ENCODE measurements at places on chromosomes 7 and 10. TPM values are rescaled to one million over a fixed set of nuclear protein-coding genes. Genes with fewer than 3 reads are reported as not detected.

CYP26C1 gene
- 0.05 TPM for total RNA-seq

DNA sequence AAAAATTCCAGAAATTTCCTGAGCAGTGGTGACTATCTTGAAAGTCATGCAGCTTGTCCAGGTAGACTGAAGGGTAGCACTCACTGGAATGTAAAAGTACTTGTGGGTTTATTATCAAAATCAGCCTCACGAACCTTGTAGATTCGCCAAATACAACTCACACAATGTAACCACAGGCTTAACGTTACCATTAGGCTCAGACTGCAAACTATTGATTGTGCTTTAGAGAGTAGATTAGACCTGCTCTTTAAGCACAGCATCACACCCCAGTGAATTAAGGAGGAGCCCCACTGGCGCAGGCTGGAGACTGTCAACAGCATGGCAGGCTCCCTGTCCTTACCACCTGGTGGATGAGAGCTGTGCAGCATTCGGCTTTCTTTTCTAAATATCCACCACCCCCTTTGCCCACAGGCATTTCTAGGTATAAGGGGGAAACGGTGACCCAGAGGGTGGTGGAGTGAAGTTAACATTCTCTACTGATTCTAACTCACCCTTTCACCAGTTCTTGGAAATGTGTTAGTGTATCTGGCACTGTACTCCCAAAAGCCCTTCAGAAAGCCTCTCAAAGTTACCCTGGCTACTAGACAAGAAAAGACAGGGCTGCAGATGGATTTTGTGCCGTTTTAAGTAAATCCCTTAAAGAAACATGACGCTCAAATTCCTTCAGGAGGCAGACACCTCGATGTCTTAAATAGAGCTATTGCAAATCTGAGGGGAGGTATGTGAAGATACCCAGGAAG is 56.6 kb downstream of the GSDME start:
- DNase-seq = no peak

EFCAB10 gene
- total RNA-seq = not detected

DNA sequence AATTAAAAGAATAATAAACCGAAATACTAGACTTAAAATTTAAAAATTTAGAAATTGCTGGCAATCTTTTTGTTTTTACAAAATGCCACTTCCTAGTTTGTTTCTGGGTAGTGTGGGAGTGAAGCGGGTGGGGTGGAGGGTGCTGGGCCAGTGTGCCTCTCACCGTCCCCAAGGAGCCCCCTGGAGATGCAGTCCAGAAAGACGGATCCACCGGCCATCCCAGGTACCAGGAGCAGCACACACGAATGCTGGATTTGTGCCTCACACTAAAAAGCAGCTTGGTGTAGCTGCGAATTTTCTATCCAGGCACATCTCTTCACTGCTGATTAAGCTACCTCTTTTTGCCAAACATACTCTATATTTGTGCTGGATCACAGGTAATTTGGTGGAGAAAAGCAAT is 618.1 kb downstream of the DNAJB6 start:
- DNase-seq = no peak

TDRD1 gene
- 5.8 TPM for total RNA-seq

- no peak for DNase-seq
Observed at GRCh38 chr10:131930586-131931330, 29.9 kb downstream of the PPP2R2D start.

GRCh38 chr10:78291722-78292121 is 258.1 kb downstream of the RPS24 start:
- no peak for DNase-seq

ABCC2 gene
- 0.67 TPM for total RNA-seq

DNA sequence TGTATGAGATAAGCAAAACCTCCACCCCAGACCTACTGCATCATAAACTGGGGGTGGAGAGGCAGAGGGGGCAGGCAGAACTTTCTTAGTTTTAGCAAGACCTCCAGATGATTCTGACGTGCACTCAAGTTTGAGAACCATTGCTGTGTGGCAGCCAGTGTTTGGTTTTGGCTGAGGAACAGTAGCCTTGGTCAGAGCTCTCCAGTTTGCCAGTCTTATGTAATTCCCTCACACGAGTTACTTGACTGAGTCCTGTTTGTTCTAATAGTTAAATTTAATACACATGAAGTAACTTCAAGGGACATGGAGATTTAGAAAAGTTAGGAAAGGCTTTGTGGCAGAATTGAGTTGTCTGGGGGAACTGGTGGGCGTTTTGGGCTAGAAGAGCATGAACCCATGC is 38.5 kb downstream of the GARS1 start:
- DNase-seq = no peak

FOXP2 gene
- 2.3 TPM for total RNA-seq

ACTL6B gene
- total RNA-seq = not detected

GRCh38 chr7:134070673-134071072 is 56.5 kb upstream of the LRGUK start:
- DNase-seq = no peak

DNA sequence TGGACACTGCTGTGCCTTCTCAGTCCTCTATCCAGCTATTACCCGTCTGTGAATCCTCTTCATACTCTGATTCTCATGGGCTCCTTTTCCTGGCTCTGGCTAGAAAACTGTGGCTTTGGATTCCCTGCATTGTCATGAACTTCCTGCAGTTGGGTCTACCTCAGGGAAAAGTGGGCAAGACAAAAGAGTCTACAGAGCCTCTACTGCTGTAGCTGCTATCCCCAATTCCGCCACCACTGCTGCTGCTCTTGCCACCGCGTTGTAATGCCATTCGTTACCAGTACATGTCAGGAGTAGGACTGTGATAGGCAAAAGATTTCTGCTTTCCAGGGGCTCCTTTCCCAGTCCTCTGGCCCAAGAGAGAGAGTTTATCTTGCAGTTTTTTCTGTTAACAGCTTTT is 23.9 kb upstream of the PPP1R17 start:
- DNase-seq = no peak

DNA sequence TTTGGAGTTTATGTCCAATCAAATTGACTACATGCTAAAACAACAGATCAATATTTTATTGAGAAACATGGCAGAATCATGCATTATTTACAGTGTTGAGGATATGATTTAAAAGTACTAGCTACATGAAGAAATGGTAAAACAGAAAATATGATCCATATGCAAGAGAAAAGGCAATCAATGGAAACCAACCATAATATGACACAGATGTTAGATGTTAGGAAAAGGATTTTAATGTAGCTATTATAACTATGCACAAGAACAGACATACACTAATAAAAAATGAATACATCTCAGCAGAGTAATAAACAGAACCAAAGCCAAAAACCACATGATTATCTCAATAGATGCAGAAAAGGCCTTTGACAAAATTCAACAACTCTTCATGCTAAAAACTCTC is 166.2 kb upstream of the CACNA2D1 start:
- DNase-seq = no peak

DNA sequence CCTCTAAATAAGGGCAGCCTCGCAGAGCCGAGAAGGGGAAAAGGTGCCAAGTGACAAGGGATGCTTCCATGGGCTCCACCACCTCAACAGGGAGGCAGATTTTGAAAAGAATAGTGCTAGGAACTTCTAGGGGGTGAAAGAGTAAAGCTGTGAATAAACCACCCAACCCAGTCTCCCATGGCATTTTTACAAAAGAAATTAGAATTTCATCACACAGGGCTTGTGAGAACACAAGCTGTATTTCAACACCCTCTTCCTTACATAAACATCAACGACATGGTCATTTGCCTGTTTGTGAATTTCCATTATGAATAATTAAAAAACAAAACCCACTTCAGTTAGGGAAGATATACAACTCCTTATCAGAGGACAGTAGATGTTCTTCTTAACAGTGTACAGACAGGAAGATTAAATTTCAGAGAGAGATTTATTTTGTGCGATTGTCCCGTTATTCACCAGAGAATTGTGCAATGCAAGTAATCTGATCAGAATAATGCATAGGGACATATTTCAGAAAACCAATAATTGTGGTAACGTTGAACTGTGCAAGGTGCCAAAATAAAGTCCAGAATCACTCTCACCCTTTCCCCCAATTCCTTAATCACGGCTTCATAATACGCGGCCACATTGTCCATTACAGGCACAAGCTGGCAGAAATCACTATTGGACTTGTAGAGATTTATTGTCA is 207.8 kb upstream of the MGMT start:
- DNase-seq = no peak

- no peak for DNase-seq
Observed at GRCh38 chr10:97532935-97533671, 34.4 kb downstream of the UBTD1 start.

DNA sequence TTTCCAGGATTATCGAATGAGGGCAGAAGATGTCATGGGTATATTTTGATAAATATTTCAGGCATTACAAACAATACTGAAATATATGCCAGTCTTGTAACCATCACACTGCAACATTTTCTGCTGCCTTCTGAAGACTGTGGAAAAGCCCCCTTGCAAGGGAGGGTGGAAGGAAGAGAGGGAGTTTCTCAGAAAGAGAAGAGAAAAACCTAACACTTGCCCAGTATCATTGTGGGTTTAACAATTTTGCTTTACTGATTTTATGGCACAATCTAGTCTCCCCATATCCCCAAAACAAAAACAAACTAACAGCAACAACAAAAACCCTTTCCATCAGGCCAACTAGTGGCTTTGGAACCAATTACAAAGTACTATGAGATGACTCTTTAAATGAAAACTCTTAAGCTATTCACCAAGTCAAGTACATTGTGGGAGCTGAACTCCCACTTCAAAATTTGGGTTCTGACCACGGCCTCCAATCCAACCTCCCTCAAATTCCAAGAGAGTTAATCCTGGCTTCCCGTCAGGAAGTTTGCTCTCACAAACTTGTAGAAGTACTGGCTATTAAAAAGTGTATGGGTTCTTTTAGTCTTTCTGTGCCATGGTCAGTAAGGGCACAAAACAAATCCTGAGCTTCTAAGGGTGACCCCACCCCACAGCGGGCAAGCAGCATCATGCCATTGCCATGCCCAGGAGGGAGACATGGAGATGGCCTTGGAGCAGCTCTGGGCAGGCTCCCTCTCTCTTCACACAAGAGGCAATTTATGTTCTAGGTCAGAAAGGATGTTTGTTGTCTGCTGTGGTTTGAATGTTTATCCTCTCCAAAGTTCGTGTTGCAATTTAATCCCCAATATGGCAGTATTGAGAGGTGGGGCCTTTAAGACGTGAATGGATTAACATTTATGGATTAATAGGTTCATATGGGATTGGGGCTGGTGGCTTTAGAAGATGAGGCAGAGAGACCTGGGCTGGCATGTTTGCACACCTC is 96.3 kb downstream of the JAZF1 start:
- DNase-seq = no peak

KDM7A gene
- 11.9 TPM for total RNA-seq

CAMK2B gene
- total RNA-seq = 87.2 TPM

DNA sequence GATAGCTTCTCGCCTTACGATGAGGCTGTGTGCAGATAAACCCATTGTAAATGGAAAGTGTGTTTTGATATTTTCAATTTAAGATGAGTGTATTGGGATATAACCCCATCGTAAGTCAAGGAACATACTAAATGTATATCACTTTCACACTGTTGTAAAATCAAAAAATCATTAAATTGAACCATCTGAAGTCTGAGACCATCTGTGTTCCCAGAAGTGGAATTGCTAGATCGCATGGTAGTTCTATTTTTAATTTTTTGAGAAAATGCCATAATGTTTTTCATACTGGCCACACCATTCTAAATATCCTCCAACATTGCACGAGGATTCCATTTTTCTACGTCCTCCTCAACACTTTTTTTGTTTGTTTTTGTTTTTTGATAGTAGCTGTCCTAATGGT is 209.1 kb upstream of the MTPN start:
- no peak for DNase-seq

DNA sequence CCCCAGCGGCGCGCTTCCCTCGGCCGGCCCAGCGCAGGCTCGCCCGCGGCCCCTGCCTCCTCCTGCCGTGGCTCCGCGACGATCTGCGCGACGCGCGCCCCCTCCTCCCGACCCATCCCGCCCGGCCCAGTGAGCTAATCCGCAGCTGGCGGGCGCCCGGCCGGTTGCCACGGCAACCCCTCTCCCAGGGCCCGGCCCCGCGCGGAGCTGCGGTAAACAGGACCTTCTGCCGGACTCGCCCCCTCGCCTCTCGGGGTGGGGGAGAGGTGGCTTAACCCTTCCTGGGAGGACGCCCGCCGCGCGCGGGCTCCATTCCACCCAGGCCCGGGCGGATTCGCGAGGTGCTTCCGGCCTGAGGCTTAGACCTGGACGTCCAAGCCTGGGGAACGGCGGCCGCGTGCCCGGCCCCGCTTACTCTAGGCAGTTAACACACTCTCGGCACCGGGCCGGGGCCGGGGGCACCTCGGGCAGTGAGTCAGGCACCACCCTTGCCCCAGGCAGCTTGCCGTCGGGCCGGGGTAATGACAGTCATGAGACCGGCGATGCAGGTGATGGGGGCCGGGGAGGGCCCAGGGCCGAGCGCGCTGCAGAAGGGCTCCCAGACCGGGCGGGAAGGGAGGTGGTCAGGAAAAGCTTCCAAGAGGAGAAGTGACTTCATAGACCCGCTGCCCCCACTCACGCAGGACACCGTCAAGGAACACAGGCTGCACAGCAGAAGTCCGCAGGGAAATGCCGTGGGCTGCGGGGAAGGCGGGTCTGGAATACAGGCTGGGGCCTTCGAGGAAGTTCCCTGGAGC is at the start of gene DENND2A:
DENND2A (minus strand) TSS at position 87 of the 797 bp plus-strand sequence. CDS start 38,416 bp downstream, outside the sequence.
- peak; percentile 87 for DNase-seq

GRCh38 chr10:112230325-112230988 is 46.9 kb upstream of the GPAM start:
- DNase-seq = no peak

DNA sequence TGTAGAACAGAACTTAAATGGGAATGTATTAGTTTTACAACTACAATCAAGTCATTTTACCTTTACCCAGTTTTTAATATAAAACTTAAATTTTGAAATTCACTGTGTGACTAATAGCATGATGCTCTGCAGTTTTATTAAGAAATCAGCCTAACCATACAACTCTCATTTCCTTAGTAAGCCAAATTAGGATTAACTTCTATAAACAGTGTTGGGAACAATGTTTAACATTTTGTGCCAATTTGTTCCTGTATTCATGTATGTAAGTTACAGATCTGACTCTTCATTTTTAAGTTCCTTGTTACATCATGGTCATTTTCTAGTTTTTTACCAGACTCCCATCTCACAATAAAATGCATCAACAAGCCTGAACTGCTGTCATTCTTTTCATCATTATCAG is 209.8 kb downstream of the ZEB1 start:
- no peak for DNase-seq

DNA sequence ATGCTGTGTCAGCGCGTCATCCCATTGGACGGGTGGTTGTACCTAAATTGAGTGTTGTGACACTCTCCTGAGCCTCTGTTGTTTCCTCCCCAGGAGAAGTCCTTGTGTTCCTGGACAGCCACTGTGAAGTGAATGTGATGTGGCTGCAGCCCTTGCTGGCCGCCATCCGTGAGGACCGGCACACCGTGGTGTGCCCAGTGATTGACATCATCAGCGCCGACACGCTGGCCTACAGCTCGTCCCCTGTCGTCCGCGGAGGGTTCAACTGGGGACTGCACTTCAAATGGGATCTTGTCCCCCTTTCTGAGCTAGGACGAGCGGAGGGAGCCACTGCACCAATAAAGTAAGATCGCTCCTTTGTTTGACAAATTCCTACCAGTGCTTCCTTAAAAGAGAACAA is 82.5 kb downstream of the GALNT11 start:
- DNase-seq = no peak

GRCh38 chr7:11486271-11486670 is 345.7 kb downstream of the THSD7A start:
- DNase-seq = no peak

- no peak for DNase-seq
Observed at GRCh38 chr10:114753126-114753525, 68.5 kb upstream of the FHIP2A start.

RPP38 gene
- 9.2 TPM for total RNA-seq

RAPGEF5 gene
- total RNA-seq = 11.1 TPM

GALNT17 gene
- total RNA-seq = 72.1 TPM

GRCh38 chr10:3887885-3888476 is 103.0 kb upstream of the KLF6 start:
- DNase-seq = no peak

RELN gene
- 0.56 TPM for total RNA-seq

All from Right ventricle myocardium superior (tissue), 1 donor.